ENCODE measurements at places on chromosomes 12 and 14.

DNA sequence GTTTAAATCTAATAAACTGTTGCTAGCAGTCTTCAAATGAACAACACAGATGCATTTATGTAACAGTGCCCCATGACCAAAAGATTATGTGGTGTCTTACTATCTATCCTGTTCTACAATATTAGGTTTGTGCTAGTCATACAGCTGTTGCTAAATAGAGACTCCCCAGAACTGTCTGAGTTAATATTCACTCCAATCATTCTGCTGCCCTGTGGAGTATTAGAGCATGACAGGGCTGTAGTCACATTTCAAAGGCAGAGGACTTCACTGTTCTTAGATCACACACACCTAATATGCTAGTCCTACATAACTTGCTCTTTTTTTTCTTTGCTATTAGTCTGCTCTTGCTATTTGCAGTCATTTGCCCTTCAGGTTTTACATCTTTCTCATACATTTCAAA, 157.6 kb upstream of the MDGA2 start:
- no peak overlapping the region for H3K4me3 ChIP-seq
- H3K36me3 ChIP-seq: no peaks in the 10 kb centered on the region
- no peak for DNase-seq
- H3K27me3 ChIP-seq: no peaks in the 10 kb centered on the region
- no peaks in the 10 kb centered on the region for H3K4me1 ChIP-seq

DNA sequence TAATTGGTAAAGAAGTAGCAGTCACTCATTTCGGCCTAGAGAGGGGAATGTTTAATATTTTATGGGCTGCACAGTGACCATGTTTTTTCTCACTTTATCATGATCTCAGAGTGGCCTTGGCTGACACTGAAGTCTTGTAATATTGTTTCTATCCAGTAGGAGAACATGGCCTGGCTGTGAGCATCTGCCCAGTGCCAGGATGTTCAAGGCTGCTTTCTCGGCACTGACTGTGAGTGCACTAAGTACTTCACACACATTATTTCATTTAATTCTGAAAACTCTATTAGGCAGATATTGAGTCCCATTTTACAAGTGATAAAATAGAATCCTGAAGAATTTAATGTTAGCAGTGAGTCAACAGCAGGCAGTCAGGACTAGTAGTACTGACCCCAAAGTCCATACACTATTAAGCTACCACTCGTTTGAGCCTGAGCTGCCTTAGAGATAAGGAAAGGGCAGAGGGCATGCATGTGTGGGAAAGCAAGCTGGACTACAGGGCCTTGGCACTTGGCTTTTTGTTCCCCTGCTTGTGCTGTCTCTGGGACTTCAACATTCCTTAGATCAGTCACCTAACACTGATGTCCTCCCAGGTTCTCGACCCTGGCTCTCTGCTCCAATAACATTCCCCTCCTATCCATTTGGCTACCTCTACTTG, 42.2 kb upstream of the APPL2 start:
- H3K4me3 ChIP-seq: no peak overlapping the region
- H3K36me3 ChIP-seq: no peaks in the 10 kb centered on the region
- H3K27ac ChIP-seq: no peak overlapping the region
- no peaks in the 10 kb centered on the region for H3K4me1 ChIP-seq

DNA sequence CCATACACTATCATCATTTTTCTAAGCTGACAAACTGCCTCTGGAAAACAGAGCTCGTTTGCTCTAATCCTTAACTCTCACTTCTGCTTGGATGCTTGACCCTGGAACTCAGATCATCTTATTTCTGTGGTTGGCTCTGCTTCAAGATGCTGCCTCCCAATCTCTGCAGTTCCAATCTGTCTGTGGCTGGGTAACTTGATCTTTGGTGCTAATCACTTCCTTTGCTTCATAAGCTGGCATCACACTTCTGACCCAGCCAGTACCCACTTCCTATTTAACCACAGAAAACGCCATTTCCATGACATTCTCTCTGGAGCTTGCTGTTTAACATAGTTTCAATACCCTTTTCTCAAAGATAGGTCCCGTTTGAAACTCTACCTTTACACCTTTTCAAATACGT, 254.2 kb downstream of the ACSS3 start:
- no peaks in the 10 kb centered on the region for H3K4me1 ChIP-seq
- H3K36me3 ChIP-seq: no peaks in the 10 kb centered on the region
- DNase-seq: no peak
- H3K27ac ChIP-seq: no peak overlapping the region
- no peaks in the 10 kb centered on the region for H3K27me3 ChIP-seq

DNA sequence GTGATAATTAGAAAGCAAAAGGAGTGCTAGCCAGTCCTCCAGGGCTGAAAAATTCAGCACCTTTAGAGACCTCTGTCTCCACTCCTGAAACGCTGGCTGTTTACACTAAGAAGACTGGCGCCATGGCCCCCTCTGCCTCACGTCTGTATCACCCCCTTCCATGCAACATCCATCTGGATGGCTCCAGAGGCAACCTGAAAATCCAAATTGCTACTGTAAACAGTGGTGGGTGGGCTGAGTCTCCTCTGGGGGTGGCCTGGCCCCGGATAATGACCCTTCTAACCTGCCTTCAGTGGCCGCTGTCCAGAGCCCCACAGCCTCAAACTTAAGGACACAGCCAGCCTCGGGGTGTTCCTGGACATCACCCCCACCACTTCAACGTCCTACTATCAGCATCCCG, 1.4 kb downstream of the PRKD1 start:
- DNase-seq: no peak
- H3K4me3 ChIP-seq: no peak overlapping the region
- peaks cover 9% of the 10 kb centered on the region for H3K27me3 ChIP-seq
